ENCODE measurements at places on chromosomes 5 and 9. TPM values are rescaled to one million over a fixed set of nuclear protein-coding genes. Genes with fewer than 3 reads are reported as not detected.

The SNCB gene
- not detected for total RNA-seq

- DNase-seq, result no peak
- H3K36me3 ChIP-seq, result no peaks in the 10 kb centered on the region
Observed at GRCh38 chr5:141916522-141916921, 7.1 kb upstream of the DELE1 start.

The UNC13B gene
- total RNA-seq, result not detected

- DNase-seq, result no peak
- no peaks in the 10 kb centered on the region for H3K36me3 ChIP-seq
- no peaks in the 10 kb centered on the region for H3K27me3 ChIP-seq
- no peaks in the 10 kb centered on the region for H3K4me1 ChIP-seq
Observed at GRCh38 chr9:124328285-124328684, 70.5 kb downstream of the NEK6 start.

The DOCK2 gene
- total RNA-seq, result 0.41 TPM

The HRCT1 gene
- total RNA-seq, result 3.6 TPM

GRCh38 chr9:123784518-123784917 is 145.4 kb downstream of the DENND1A start:
- no peak overlapping the region for H3K27ac ChIP-seq
- DNase-seq, result no peak
- H3K27me3 ChIP-seq, result no peaks in the 10 kb centered on the region
- H3K4me1 ChIP-seq, result no peaks in the 10 kb centered on the region

All from PC-9 (cell line).